GM13976 (cell line): ENCODE measurements at places on chromosomes 16 and 17.

DNA sequence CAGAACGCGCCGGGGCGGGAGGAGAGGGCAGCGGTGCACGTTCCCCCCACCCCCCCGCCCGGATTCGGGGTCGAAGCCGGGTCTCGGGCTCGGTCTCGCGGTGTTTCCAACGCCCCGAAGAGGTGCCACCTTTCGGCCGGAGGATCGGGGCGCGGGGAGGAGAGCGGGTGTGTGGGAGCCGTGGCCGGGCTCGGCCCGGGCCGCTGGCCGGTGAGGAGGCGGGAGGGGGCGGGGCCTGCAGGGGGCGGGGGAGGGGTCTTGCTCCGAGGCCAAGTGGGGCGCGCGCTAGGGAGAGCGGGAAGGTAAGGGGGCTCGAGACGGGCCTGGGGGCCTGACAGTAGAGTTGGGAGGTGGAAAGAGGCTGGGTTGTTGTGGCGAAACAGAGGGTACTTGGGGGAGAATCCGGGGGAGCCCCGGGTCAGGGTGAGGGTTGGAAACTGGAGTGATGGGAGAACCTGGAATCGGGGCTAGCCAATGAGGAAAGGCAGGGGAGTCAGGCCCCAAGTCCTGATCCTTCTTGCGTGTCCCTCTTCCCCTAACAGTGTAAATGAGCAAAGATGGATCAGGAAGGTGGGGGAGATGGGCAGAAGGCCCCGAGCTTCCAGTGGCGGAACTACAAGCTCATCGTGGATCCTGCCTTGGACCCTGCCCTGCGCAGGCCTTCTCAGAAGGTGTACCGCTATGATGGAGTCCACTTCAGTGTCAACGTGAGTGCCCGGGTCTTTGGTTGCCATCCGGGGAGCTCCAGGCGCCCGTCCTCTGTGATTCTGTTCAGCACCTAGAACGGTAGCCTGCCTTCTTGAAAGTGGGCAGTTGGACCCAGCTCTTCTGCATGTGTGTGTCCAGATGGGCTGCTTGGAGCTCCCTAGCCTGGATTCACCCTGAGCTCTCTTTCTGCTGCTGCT is 873 bp downstream of the SETD1A start:
- DNase-seq, result peak; percentile 85

DNA sequence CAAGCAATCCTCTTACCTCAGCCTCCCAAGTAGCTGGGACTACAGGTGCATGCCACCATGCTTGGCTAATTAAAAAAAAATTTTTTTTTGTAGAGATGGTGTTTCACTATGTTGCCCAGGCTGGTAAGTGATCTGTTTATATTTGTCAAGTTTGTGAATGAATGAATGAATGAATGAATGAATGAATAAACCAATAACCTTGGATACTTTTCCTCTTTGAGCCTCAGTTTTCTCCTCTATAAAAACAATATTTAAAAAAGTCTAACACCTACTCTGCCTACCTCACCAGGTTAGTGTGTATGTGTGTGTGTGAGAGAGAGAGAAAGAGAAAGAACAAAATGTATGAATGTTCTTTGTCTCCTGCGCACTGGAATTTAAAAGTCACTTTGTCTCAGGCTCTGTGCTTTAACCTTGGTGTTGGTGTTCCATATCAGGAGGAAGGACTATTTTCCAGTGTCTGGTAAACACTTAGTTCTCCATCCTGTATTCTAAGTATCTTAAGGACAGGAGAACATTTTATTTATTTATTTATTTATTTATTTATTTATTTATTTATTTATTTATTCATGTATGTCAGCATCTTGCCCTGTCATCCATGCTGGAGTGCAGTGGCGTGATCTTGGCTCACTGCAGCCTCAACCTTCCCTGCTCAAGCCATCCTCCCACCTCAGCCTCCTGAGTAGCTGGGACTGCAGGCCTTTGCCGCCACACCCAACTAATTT is 27.1 kb downstream of the CHD9 start:
- no peak for DNase-seq

GRCh38 chr17:83055911-83056582 is 23.4 kb upstream of the METRNL start:
- DNase-seq, result no peak

GRCh38 chr17:66044083-66044482 is 147.8 kb downstream of the CEP112 start:
- no peak for DNase-seq

GRCh38 chr17:22570144-22570845 is 878.0 kb downstream of the KCNJ18 start:
- DNase-seq, result no peak

DNA sequence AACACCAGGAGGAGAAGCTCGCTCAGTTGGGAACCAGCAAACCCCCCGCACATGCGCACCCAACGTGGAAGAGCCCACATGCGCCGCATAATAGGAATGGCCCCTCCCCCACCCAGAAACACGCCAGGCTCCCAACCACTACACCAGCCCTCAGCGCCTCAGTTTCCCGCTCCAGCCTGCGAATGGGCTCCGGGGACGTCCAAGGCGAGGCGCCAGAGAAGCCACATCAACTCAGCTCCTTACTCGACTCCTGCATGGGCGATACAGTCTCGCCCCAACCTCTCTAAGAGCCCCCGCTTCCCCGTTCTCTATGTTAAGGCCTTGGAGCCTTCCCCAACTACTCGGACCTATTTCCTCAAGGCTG is 504 bp downstream of the SRSF1 start:
- DNase-seq, result peak; percentile 58

GRCh38 chr16:73154063-73154870 is 106.3 kb upstream of the ZFHX3 start:
- no peak for DNase-seq

GRCh38 chr16:81570151-81570846 is 125.7 kb downstream of the CMIP start:
- DNase-seq, result no peak

DNA sequence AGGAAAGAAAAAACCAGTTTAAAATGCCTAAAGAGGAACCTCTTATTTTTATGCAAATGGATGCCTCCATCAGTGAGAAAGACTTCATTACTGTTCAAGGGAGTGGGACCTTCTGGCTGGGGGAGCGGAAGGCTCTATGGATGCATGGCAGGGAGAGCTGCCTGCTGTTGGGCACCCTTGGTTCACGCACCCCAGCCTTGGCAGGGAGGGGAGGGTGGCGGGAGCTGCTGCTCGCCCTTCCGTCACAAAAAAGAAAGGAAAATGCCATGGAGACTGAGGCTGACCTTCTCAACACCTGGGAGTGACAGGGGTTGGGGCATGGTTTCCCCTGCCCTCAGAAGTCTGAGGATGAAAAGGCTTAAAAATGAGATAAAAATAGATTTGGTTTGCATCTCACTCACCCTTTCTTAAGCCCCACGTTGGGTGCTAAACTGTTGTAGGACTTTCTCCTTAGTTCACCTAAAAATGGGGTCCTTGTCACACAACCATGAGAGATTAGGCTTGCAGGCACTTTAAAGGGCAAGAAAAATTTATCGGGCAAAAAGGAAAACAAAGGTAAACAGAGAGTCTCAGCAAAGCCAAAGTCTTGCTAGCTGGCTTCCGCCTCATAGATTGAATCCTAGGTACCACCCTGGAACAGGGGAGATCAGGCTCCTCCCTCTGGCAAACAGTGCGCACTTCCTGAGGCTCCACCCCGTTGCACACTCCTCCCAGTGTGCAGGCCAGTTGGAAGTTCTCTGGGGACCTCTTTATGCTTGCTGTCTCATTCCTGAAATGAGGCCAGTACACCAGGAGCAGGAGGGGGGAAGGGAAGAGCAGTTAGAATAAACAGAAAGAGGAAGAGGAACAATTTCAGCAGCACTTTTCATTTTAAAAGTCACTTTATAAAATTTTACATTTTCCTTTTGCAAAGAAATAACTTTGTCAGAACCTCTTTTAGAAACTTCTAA is 31.6 kb downstream of the PHKB start:
- peak; percentile 64 for DNase-seq

DNA sequence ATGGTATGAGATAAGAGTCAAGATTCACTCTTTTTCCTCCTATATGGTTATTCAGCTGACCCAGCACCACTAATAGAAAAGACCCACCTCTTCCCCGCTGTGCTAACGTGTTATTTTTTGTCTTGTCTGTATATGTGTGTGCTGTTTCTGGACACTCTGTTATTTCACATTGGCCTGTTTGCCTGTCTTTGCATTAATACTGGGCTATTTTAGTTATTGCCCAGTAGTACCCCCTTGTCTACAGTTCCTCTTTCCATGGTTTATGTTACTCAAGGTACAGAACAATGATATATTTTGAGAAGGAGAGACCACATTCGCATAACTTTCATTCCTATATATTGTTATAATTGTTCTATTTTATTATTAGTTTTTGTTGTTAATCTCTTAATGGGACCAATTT is 74.0 kb upstream of the SIAH1 start:
- no peak for DNase-seq

DNA sequence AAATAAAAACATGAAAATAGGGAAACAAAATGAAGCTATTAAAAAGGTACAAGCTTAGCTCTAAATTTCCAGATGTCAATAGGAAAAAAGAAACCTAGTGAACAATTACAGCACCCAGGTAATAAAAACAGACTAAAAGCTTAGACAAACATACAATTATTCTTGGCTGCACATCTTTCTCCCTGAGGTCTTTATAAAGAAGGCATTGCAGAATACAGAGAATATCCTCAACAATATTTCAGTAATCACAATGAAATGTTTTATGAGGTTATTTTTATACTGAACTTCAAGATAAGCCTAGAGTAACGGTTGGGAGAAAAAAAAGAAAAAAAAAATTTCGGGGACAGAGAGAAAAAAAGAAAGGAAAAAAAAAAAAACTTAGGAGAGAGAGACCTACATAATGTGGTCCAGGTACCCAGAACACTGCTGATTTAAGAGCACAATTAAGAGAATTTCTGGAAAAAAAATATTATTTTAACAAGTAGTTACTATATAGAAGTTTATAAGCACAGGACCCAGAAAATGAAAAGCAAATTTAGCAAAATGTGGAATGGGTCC is 26.5 kb downstream of the KANSL1 start:
- no peak for DNase-seq

GRCh38 chr17:48352630-48353029 is 77.4 kb downstream of the SKAP1 start:
- no peak for DNase-seq

DNA sequence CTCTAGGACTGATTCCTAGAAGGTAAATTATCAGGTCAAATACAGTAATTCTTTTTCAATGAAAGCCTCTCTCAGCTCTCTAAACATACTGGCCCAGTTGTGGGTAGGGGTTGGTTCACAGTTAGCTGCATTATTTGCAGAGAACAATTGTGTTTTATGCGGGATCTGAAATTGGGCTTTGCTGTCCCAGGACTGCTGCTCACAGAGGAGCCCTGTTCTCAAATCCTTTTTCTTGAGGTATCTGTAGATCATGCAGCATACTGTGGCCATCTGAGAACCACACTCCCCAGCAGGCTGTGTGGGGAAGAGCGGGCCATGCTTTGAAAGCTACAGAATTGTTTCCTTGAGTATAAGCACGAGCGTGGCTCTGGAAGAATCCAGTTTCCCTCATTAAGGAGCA is 17.5 kb downstream of the MTHFSD start:
- no peak for DNase-seq

DNA sequence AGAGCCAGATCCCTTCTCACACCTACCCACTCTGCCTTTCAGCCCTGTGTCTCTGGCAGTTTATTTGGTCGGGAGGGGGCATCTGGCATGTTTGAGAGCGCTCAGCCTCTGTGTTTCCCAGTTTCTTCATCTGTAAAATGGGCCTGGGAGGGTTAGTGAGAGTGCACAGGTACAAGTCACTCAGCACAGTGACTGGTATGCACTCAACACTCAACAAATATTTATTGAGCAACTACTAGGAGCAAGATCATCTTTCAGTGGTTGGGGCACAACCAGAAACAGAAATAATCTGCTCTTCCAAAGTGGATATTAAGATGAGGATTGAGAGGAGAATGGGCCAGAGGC is 13.7 kb upstream of the SRCIN1 start:
- DNase-seq, result peak; percentile 3

- DNase-seq, result no peak
Measured at GRCh38 chr16:66620429-66620795, 15.9 kb downstream of the CMTM3 start.

DNA sequence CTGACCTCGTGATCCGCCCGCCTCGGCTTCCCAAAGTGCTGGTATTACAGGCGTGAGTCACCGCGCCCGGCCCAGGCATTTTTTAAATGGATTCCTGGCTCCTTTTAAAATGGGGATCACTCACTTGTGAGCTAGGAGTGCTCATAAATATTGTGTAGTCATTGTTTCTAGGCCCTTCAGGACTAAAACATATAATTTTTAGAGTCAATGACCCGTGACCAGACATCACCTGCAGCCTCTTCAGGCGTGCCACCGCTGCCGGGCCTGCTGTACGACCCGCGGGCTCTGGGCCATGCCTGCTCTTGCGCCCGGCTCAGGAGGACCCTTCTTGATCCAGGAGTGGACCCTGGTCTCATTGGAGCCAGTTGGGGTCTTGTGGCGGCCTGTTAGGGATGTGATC is 30.8 kb downstream of the EFCAB5 start:
- DNase-seq, result no peak

GRCh38 chr17:2939714-2940351 is 123.6 kb downstream of the OR1D5 start:
- no peak for DNase-seq

GRCh38 chr17:78557598-78558039 is 19.6 kb downstream of the DNAH17 start:
- DNase-seq, result no peak

- DNase-seq, result no peak
Measured at GRCh38 chr17:67312265-67312664, 54.1 kb downstream of the PSMD12 start.
